ENCODE measurements at places on chromosomes 12 and 14. TPM values are rescaled to one million over a fixed set of nuclear protein-coding genes. Genes with fewer than 3 reads are reported as not detected.
A peak's percentile ranks its signal among the peaks of the same experiment; 100 is the strongest.

The SLC8A3 gene
- total RNA-seq: 1.4 TPM

DNA sequence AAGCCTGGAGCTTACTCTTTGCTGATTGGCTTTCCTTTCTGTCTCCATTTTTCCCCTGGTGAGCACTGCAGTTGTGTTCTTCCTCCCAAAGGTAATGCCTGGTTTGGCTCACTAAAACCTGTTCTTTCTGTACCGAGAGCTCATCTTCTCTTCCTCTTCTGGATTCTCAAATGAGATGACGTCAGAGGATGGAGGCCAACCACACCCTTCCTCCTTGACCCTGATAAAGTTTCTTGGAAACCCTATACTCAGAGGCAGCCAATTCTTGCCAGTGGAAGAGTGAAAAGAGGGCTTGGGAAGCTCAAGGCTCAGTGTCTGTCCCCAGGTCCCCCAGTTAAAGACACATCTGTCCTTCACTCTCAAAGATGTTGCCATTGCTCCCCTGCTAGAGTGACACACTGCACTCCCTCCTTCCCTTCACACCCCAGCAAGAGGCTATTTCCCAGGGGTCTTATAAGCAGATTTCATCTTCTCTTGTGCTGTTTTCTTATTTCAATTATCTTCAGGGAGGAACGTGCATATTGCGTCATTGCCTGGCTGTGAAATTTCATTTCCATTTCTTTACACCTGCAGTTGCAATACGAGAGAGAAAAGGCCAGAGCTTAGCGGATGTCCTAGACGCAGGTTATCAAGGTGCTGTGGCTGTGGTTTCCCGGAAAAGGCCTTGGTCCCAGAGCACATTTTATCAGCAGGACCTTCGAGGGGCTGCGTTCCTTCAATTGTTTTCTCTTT, 27.3 kb downstream of the NTF3 start:
- no peak for DNase-seq

DNA sequence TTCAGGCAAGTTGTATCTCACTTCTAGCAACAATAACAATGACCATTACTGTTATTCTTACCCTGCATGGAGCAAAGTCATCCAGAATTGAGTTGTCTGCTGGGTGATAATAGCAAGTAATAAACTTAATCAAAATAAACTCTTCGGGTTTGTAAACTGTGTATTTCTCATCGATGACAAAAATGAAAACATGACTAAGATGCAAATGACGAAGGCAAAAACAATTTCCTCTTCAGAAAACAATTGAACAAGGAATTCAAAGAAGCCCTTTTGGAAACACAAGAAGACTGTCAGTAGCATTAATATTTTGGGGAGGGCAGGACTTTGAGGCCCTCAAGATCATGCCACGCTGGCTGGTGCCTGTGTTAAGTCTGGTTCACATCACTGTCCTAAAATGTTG, 232.0 kb downstream of the BTG1 start:
- DNase-seq: no peak

DNA sequence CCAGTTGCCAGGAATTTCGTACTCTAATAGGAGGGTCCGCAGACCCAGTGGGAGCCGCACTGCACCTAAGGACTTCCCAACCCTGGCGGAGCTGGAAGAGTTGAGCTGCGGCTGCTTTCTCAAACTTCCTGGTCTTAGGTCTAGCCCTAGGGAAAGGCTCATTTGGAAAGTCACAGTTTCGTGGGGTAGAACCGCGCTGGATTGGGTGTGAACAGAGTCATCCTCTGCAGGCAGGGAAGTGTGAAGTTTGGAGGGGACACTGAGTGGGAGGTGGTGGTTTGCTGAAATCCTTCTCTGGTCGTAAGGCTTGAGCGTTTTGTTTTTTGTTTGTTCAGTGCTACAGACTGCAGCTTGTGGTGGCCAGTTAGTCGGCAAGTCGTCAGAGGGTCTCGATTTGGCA, 18.8 kb downstream of the PRKAB1 start:
- no peak for DNase-seq

DNA sequence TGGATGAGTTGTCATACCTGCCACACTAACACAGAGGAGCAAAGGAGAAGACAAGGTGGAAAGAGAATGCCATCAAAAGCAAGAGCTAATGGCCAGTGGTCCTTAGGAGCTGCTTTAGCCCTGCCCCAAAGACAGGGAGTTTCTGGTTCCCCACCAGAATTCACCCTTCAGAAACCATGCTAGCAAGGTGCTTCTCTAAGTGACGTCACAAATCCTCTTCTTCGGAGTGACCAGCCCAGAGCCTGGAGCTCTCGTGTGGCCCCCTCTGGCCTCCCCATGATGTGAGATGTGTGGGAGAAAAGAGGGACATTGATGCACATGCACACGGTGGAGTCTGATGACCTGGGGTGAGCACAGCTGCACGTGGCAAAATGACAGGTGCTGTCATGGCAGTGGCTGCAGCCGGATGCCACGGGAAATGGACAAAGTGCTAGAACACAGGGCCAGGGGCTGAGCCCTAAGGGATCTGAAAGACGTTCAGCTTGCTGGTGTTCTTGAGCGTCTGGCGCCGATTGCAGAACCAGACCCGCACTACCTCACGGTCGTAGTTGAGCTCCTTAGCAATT, 16.9 kb upstream of the TFCP2 start:
- no peak for DNase-seq

DNA sequence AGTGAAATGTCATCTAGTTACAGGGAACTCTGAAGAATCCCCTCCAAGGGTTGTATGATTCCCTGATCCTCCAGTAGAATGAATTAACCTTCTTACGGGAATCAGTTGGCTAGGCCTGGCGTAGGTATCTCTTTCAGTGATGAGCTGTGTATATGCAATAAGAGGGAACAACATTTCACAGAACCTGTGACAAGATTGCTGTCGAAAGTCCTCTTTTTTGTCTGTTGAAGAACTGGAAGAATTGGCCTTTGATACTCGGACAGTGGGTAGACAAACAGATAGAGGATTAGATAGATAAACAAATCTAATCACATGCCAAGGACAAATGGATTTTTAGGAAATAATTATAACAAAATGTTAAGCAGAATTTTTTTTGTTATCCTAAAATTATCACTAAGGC, 184.6 kb downstream of the MDGA2 start:
- DNase-seq: no peak

- peak; percentile 68 for DNase-seq
Observed at GRCh38 chr14:54329082-54329695, 67.6 kb upstream of the CDKN3 start.

DNA sequence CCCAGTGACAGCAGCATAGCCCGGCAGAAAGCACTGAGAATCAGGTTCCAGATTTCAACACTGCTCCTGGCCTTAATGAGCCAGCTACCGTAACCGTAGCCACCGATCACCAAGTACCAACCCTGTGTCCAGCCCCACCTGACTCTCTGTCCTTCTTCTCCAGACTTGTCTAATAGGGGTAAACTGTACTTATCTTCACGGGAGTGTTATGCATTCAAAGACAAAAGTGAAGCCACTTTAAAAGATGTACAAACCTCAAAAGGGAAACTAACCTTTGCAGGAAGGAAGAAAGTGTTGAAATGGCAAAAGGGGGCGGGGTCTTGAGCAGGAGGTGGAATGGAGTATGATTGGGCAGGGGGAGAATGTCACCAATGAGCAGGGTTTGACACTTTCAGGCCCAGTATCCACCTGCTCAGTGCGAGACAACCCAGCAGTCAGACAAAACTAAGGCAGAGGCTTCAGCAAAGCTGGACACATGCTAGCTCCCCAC, 226.1 kb downstream of the CHST11 start:
- no peak for DNase-seq

DNA sequence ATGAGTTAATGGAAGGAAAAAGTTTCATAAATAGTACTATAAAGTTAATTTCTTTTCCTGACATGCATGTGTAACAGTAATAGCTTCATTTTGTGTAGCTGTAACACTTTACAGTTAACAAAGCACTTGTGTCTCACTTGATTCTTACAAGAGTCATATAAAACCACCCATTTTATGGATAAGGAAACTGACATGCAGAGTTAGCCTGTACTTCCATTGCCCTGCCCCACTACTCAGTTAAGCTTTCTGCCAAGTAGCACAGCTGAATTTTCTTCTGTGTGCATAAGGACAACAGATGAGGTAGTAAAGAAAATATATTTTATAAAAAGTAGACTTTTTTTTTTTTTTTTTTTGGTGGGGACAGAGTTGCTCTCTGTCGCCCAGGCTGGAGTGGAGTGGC, 32.2 kb downstream of the ANO6 start:
- DNase-seq: no peak

GRCh38 chr14:100988411-100988900, 84.9 kb upstream of the RTL1 start:
- no peak for DNase-seq

DNA sequence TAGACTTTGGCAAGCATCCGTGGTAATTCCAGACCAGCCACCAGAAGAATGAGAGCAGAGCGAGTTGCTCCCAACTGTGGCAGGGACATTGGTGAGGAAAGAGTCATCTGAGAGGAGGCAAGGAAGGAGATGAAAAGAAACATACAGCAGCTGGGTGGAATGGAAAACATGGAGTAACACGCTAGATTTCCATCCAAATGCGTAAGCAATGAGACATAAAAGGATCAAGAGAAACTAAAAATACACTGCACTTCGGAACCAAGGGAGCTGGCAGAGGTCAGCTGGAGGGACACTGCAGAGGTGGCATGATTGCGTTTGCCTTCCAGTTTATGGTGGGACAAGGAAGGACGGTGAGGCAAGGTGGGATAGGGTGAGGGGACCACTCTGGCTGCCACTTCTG, 82.9 kb downstream of the DDX51 start:
- no peak for DNase-seq

DNA sequence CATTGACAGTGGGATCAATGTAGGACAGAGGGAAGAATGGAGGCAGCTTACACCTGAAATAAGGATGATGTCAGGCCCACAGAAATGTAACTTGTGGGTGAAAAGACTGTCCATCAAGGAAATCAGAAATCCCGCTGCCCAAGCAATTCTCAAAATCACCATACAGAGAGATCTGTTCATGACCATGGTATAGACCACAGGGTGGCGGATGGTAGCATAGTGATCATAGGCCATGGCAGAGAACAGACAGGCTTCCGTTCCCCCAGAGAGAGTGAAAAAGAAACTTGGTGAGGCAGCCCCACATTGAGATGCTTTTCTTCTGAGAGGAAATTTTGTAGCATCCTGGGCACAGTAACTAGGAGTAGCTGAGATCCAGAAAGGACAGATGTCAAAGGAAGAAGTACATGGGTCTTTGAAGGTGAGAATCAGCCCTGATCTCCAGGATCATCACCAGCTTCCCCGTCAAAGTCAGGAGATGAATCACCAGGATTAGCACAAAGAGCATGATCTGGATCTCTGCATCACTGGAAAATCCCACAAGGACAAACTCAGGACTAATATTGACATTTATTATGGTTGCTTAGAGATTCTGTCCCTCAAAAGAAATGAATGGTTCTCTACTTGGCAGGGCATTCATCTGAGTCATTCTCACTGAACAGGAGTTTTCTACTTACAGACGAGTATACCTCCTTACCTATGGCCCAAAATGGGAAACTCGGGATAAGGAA, 5.5 kb upstream of the ZNF641 start:
- DNase-seq: no peak

GRCh38 chr12:111438481-111438880, 32.8 kb downstream of the SH2B3 start:
- no peak for DNase-seq

DNA sequence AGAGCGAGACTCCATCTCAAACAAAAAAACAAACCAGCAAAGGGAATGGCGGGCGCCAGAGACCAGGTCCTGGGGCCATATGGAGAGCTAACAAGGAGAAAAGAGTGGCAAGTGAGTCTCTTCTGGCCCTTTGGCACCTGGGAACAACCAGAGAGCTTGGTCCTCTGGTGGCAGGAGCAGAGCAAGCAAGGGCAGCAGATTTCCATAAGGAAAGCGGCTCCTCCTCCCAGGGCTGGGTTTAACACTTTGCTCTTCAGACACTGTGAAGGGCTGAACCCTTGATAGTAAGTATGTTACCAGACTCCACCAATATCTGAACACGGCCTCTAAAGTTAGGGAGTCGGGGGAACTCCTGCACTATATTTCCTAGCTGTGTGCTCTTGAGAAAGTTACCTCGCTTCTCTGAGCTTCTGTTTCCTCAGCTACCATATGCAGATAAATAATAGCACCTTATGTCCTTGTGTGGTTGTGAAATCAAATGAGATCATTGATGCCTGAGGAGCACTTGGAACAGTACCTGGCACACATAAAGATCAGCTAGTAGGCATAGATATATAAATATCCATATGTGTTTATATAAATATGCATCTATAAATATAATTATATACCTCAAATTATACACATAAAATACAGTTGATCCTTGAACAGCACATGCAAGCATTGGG, 33.4 kb upstream of the PLEKHG6 start:
- no peak for DNase-seq

DNA sequence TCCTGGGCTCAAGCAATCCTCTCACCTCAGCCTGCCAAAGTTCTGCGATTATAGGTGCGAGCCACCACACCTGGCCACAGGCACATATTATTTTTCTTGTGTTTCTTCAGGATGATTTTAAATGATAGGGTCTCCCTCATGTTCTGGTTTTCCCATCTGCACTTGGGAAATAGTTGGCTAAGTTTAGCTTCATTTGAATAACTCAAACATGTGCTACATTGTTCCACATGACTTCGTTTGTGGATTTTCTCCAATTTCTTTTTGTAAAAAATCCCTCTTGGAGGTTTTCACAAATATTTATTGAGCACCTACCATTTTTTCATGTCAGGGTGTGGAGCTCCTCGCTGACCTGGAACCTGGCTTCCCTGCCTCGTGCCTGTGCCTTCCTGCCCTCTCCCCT, 55.2 kb upstream of the GNPNAT1 start:
- no peak for DNase-seq

DNA sequence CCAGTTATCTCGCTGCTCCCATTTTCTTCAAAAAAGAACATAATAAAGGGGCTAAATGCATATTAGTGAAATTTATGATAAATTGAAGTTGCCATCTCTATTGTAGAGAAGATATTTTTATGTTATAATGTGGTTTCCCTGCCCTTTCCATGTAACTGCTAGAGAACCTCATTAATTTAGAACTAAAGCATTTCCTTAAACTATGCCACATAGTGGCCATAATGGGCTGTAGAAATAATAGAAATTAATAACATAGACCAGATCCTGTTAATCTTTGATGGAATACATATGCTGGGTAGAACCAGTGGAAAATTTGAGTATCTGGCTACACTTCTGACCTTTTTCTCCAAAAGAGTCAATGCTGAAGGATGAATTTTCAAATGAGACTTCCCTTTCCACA, 376.7 kb downstream of the PDZRN4 start:
- no peak for DNase-seq

DNA sequence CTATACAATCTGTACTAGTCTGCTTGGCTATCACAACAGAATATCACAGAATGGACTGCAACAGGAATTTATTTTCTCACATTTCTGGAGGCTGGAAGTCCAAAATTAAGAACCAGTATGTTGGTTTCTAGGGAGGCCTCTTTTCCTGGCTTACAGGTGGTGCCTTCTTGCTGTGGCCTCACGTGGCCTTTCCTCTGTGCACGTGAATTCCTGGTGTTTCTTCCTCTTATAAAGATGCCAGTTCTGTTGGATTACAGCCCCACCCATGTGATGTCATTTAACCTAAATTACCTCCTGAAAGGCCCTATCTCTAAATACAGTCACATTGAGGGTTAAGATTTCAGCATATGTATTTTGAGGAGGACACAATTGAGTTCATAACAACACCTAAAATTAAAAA, 32.1 kb upstream of the C2CD5 start:
- DNase-seq: no peak
